ENCODE measurements at places on chromosomes 5 and 9. TPM values are rescaled to one million over a fixed set of nuclear protein-coding genes. Genes with fewer than 3 reads are reported as not detected.

- no peak for DNase-seq
Observed at GRCh38 chr5:149366169-149366729, 8.4 kb downstream of the PCYOX1L start.

DNA sequence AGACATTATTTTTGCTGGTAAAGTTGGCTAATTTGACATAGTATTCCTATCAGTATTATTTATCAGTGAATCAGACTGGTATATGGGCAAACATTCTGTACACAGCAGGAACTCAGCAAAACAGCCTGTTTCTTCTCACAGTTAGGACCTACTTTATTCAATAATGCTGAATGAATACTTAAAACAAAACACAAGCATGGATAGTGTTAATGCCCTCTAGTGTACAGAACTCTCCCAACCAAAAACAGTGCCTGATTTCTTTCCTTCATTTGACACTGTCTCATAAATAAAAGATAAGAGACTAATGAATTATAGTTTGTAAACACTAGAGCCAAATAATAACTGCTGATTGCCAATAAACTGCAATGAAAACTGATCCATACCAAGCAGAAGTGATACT, 1113.3 kb downstream of the PTPRD start:
- peak; percentile 11 for DNase-seq

DNA sequence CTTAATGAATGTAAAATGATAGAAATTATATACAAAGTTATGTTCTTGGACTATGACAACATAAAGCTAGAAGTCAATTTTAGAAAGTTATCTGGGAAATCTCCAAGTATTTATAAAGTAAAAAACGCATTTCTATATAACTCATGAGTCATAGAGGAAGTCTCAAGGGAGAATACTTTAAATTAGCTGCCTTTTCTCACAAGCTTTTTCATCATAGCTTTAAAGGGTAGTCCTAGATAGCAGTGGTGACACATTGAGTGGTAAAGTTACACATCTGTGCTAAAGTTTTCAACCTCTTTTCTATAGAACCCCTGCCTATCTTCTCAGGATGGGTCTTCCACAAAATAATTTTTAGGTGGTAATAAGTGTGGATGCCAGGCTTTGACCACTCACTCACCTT, 598.3 kb upstream of the FAM174A start:
- no peak for DNase-seq

DNA sequence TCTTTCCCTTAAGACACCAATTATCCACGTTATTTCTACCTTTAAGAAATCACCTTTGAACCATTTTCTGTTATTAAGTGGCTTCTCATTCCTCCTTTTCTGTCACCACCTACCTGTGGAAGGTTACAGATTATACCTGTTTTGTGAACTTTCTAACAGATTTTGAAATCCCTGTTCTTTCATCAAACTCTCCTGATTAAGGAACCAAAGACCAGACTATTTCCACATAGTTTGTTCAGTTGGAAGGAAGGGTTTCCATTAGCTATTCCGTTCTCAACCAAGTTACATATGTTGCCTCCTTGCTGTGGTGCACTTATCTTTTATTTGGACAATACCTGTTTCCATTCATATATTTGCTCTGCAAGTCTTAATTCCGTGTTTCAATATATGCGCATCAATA, 343.6 kb downstream of the ADGRV1 start:
- no peak for DNase-seq

GRCh38 chr5:45695804-45696156, 400 bp downstream of the HCN1 start:
- no peak for DNase-seq

The OCLN gene
- 11.9 TPM for total RNA-seq

GRCh38 chr5:2702096-2702879, 49.2 kb downstream of the IRX2 start:
- DNase-seq = no peak

The PHF24 gene
- 1.3 TPM for total RNA-seq

GRCh38 chr9:19967888-19968459, 179.1 kb upstream of the SLC24A2 start:
- no peak for DNase-seq

The MAST4 gene
- 3.3 TPM for total RNA-seq

- no peak for DNase-seq
Observed at GRCh38 chr5:74640954-74641734, 616 bp upstream of the ENC1 start.

- DNase-seq = no peak
Observed at GRCh38 chr5:96322865-96323264, 110.2 kb downstream of the PCSK1 start.

The TRAF1 gene
- total RNA-seq = 0.32 TPM

GRCh38 chr5:43033841-43034590, 6.1 kb downstream of the ANXA2R start:
- no peak for DNase-seq

DNA sequence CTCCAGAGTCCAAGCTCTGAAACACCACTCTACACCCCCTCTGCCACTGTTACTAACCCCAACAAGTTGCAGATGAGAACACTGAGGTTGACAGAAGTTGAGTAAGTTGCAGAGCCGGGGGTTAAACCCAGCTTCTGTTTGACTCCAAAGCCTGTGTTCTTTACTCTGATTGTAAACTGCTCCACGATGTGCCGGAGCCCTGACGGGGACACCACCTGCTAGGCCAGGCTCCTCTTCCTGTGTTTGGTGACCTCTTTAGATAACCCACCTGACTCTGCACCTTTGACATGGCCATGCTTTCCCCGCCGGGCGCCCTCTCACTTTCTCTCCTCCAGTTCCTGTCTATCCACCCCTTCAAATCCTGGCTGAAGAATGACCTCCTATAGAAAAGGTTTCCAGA, 96.7 kb downstream of the PAX5 start:
- no peak for DNase-seq

- no peak for DNase-seq
Observed at GRCh38 chr5:178240766-178241165, 8.2 kb upstream of the PHYKPL start.

The DBN1 gene
- 49.0 TPM for total RNA-seq

DNA sequence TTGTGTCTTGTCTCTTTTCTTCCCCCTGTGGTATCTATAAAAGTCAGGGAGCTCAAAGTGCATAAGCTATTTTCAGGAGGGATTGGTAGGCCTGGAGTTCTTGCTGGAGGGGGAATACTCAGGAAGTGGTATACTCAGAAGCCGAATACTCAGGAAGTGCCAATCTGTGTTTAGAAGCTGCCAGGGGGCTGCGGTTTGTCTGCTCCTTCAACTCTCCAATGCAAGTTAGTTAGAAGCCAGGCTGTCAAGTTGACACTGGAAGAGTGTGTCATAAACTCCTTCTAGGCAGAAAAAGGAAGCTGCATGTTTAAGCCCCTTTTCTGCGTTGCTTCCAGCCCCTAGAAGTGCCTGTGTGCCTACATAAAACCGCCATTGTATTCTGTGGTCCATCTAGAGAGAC, 366.5 kb downstream of the TAF11L14 start:
- peak; percentile 38 for DNase-seq

The C9orf50 gene
- not detected for total RNA-seq

The BTNL3 gene
- not detected for total RNA-seq

DNA sequence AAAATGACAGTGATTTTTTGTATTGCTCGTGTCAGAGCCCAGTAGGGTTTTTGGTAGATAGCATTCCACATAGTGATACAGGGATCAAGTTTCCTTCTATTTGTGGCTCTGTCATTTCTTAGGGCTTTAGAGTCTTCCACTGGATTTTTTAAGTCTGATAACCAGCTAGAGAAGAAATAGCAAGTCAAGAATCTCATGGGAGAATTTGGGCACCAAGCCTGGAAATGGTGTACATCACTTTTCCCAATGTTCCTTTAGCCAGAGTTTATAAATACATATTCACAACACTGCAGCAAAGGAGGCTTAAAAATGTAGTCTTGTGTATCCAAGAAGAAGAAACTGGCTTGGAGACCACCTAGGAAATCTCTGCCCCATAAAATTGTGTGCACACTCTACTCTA, 647.1 kb upstream of the KLF4 start:
- no peak for DNase-seq

- no peak for DNase-seq
Observed at GRCh38 chr9:71353720-71354119, 232.3 kb upstream of the TRPM3 start.

The SPATA31D4 gene
- total RNA-seq = not detected

The TSLP gene
- total RNA-seq = not detected

GRCh38 chr5:168137265-168137664, 154.2 kb upstream of the WWC1 start:
- no peak for DNase-seq

The BARHL1 gene
- not detected for total RNA-seq

DNA sequence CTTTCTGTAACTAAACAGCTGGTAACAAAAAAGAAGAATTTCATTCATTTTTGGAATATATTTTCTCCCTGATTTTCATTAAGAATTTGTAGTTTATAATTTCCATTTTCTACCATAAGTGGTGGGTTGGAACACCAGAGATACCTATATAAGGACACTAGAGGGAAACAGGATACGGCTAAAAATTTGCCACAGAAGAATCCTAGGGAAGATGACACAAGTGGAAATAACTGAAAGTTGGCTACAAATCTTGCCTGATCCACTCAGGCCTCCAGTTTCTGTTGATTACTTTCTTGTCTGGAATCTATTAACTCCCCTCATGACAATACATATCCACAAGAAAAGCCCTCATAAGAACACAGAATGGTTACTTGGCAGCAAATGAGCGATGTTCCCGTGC, 46.8 kb downstream of the FREM1 start:
- DNase-seq = no peak
